Fibroblast of lung (primary cell): ENCODE measurements at places on chromosomes 11 and 22. TPM values are rescaled to one million over a fixed set of nuclear protein-coding genes. Genes with fewer than 3 reads are reported as not detected.
A peak's percentile ranks its signal among the peaks of the same experiment; 100 is the strongest.

DNA sequence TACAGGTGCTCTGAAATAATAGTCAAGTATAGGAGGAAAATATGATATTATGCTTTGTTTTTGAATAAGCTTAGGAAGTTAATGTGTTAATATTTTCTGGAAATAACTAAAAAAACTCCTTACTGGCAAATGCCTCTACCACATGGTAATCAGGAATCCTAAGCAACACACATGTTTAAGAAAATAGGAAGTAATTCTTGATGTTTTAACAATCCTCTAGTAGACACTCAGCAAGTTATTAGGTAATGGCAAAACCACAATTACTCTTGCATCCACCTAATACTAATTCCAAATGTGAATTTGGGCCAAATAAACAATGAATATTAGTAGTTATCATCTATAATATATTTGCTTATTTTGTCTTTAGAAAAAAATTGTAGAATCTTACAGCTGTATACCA lies 53.6 kb downstream of the SLC35F2 start:
- no peak overlapping the region for H3K27ac ChIP-seq
- H3K4me1 ChIP-seq = no peaks in the 10 kb centered on the region
- no peaks in the 10 kb centered on the region for H3K27me3 ChIP-seq
- H3K36me3 ChIP-seq = no peaks in the 10 kb centered on the region
- H3K4me3 ChIP-seq = no peak overlapping the region

DNA sequence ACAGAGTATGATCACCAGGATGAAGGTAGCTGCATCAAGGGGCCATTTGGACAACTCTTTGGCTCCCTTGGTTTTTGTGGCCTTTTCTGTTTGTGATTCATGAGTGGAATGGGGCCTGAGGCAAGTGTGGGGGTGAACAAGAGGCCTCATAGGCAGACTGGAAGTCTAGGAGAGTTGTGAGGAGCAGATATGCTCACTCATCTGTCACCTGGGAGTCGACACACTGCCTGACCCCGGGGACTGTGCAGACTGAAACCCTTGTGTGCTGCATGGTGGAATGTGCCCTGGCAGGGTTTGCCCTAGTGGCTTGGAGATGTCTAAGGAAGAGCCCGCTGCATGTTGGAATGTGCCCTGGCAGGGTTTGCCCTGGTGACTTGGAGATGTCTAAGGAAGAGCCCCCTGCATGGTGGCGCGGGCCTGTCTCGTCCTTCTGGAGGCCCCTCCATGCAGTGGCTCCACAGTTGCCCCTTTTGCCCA lies 60.0 kb downstream of the MED15 start:
- H3K36me3 ChIP-seq = peaks cover 36% of the 10 kb centered on the region
- peak overlapping the region; percentile 89 for H3K27ac ChIP-seq
- DNase-seq = peak; percentile 76

GRCh38 chr11:65663639-65664200 lies 1.0 kb upstream of the RELA start:
- peaks cover 20% of the 10 kb centered on the region for H3K36me3 ChIP-seq
- peak overlapping the region; percentile 55 for H3K4me3 ChIP-seq
- H3K27me3 ChIP-seq = no peaks in the 10 kb centered on the region
- peak; percentile 39 for DNase-seq
- H3K4me1 ChIP-seq = peaks cover 10% of the 10 kb centered on the region

DNA sequence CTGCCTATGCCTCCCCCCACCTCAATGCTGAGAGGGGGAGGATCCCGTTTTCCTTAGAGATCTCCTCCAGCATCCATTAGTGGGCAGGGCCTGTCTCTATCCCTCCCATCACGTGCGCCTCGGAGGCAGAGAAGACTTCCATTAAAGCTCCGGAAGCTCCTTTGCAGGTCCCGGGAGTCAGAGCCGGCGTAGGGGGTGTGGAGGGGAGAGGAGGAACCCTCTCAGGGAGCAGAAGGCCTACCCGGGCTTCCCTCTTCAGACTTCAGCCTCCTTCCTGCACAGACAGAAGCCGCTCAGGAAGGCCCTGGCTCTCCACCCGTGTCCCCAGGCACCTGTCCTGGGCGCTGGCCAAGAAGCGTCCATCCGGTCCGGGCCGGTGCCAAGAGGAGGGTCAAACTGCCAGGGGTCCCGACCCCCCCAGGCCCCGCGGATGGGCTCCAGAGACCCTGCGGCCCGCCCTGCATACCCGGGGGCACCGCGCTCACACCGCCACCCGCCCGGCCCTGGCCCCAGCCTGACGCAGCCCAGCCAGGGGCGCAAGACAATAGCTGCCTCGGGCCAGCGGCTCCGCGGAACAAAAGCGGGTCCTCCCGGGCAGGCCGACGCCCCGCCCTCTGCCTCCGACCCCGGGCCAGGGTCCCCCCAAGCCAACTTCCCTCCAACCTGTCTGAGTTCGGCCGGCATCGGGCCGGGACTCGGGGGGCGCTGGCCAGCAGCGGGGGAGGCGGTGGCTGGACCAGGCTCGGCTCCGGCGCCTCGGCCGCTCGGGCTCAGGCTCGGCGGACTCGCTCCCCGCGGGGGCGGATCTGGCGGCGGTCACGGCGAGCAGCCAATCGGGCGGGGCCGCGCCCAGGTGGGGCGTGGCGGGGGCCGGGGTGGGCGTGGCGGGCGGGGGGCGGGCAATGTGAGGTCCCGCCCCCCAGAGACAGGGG lies 29.9 kb downstream of the ARVCF start:
- no peaks in the 10 kb centered on the region for H3K36me3 ChIP-seq
- DNase-seq = peak; percentile 66
- H3K4me3 ChIP-seq = peak overlapping the region; percentile 66
- peak overlapping the region; percentile 50 for H3K27ac ChIP-seq

- no peak overlapping the region for H3K4me3 ChIP-seq
- no peaks in the 10 kb centered on the region for H3K4me1 ChIP-seq
- no peak for DNase-seq
- no peaks in the 10 kb centered on the region for H3K36me3 ChIP-seq
Measured at GRCh38 chr11:15136166-15136565, 21.4 kb downstream of the INSC start.

- no peaks in the 10 kb centered on the region for H3K27me3 ChIP-seq
- H3K36me3 ChIP-seq = no peaks in the 10 kb centered on the region
- H3K4me3 ChIP-seq = no peak overlapping the region
- DNase-seq = no peak
- H3K27ac ChIP-seq = no peak overlapping the region
Measured at GRCh38 chr11:7968686-7969085, 3.4 kb upstream of the NLRP10 start.

DNA sequence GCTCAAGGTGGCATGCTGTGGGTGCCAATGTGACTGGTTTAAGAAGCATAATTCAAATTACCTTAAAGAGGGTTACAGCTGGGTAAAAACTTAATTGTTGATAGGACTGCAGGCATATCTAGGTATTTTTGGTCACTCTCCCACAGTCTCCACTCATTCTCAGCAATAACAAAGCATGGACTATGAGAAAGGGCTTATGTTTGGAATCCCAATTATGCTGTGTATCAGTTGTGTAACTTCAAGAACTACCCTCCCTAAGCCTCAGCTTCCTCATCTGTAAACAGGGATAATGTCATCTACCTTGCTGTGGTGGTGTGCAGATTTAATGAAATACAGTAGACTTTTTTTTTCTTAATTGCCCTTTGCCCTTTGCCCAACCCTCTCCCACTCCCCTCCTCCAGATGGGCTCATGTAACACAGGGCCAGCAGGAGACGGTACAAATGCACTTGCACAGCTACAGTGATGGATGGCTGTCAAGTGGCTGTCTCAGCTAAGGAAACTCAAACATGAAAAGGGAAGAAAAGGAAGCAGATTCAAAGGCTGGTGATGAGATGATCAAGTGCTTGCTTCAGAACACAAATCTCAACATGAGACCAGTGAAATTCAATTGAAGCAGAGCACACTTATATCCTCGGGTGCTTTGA lies 37.6 kb downstream of the MAP6 start:
- no peak overlapping the region for H3K27ac ChIP-seq
- no peaks in the 10 kb centered on the region for H3K36me3 ChIP-seq

DNA sequence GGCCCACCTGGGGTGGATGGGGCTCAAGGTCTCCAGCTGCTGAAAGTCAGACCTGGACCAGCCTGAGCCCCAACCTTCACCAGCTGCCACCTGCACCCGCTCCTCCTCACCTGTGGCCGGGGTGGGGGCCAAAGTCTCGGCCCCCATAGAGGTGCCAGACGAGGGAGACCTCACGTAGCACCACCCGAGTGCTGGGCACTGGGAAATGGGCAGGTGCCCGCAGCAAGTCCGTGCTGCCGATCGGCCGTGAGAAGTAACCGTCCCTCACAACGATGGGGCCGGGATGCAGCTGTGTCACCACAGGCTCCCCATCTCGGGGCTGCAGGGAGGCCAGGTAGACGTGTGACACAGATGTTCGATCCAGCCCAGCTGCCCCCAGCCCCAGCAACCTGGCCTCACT lies 16.2 kb downstream of the ATG2A start:
- no peaks in the 10 kb centered on the region for H3K4me1 ChIP-seq
- H3K4me3 ChIP-seq = no peak overlapping the region
- H3K27ac ChIP-seq = no peak overlapping the region
- no peaks in the 10 kb centered on the region for H3K27me3 ChIP-seq

- H3K4me3 ChIP-seq = no peak overlapping the region
- no peak for DNase-seq
- peaks cover 6% of the 10 kb centered on the region for H3K36me3 ChIP-seq
- no peak overlapping the region for H3K27ac ChIP-seq
Measured at GRCh38 chr11:67581469-67581868, 2.1 kb upstream of the GSTP1 start.

GRCh38 chr11:15695096-15695721 lies 580.5 kb downstream of the INSC start:
- no peaks in the 10 kb centered on the region for H3K27me3 ChIP-seq
- H3K36me3 ChIP-seq = no peaks in the 10 kb centered on the region
- DNase-seq = no peak
- H3K27ac ChIP-seq = no peak overlapping the region
- H3K4me3 ChIP-seq = no peak overlapping the region

GRCh38 chr11:73205661-73206343 lies 12.3 kb upstream of the P2RY2 start:
- H3K27me3 ChIP-seq = peaks cover 3% of the 10 kb centered on the region
- no peak overlapping the region for H3K4me3 ChIP-seq

GRCh38 chr22:48535868-48536540 lies 1291.7 kb downstream of the BRD1 start:
- no peaks in the 10 kb centered on the region for H3K27me3 ChIP-seq
- H3K4me1 ChIP-seq = no peaks in the 10 kb centered on the region
- H3K4me3 ChIP-seq = no peak overlapping the region
- H3K27ac ChIP-seq = no peak overlapping the region
- no peak for DNase-seq

DNA sequence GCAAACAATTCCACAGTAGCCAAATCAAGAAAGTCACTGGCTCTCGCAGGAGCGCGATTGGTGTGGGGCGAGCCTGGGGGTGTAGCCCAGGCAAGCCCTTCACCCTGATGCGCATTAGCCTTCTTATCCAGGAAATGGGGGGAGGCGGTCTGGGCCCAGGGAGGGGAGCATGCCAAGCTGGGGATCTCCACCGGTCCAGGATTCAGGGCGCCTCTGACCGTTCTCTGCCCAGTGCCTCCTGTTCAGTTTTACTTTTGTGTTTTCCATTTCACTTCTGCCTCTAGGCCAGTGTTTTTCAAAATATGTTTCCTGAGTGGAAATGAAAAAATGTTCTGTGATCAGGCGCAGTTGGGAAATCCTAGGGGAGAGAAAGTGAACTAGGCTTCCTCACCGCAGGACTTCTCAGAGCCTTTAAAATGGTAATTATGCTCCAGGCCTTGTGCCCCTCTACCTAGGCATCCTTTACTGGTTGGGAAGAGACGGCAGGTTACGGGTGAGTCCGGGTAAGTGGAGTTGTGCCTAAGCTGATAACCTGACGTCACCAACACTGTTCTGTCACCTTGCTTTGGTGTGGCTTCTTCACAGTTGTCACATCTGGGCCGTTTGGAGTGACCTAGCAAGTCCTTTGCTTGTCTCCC lies 18.4 kb downstream of the LRP5 start:
- no peak overlapping the region for H3K27ac ChIP-seq
- DNase-seq = no peak

GRCh38 chr11:6251120-6251733 lies 8.4 kb upstream of the CCKBR start:
- H3K36me3 ChIP-seq = no peaks in the 10 kb centered on the region
- no peak overlapping the region for H3K4me3 ChIP-seq
- H3K4me1 ChIP-seq = no peaks in the 10 kb centered on the region
- no peaks in the 10 kb centered on the region for H3K27me3 ChIP-seq
- DNase-seq = peak; percentile 51
- no peak overlapping the region for H3K27ac ChIP-seq

DNA sequence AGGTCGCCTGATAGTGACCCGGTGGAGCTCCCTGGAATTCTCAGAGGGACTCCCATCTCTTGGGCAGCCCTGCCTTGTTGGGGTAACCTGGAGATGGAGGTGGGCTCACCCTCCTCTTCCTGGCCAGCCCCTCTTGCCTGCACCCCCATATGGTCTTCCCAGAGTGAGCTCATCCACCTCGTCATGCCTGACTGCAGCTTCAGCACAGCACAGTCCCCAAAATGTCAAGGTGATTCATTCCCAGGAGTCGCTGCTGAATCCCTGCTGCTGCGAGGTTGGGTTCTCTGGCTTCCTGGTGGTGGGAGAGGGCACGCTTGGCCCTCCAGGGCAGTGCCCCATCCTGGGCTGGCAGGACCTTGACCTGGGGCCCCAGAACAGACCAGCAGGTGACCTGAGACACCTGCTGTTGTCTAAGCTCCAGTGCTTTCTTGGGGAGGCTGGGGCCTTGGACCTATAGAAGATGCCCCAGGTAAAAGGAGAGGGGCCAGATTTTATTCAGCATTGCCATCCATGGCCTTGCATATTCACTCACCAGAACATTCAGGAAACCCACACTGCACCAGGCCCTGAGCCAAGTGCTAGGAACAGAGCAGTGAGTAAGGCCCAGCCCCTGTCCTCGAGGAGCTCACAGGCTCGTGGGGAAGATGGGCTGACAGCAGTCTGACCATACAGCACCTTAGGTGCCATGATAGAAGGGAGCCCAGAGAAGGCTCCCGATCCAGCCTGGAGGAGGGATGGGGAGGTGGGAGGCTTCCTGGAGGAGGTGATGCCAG lies 72.9 kb downstream of the CACNA1I start:
- no peaks in the 10 kb centered on the region for H3K36me3 ChIP-seq

Gene ASRGL1
- total RNA-seq = under 0.01 TPM in 1 of 2 replicates, not detected in the other

Gene TYR
- total RNA-seq = not detected in 2 replicates

Gene OR6Q1
- total RNA-seq = not detected in 2 replicates

Gene OR2AG1
- not detected in 2 replicates for total RNA-seq

Gene CDCA5
- total RNA-seq = 0.26 and 3.0 TPM in 2 replicates

Gene MS4A7
- 0.26 TPM in 1 of 2 replicates, not detected in the other for total RNA-seq

Gene UPK3A
- not detected in 2 replicates for total RNA-seq
